ENCODE measurements at places on chromosomes 11 and 22.

DNA sequence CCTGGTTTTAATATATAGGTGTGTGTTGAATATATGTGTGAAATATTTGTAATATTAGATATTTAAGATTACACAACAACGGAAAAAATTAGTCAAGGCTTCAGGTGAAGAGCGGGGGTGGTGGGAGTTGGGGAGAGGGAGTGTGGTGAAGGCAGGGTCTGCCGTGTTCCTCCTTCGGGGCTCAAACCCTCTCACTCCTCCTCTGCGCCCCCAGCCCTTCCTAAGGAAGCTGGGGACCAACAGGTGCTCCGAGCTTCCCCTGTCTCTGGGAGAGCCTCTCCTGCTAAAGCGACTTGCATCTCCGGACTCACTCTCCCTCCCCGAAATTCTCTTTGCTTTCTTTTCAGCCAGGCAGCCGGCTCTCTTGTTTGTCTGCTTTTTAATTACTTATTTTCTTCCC, 960 bp upstream of the CADM1 start:
- DNase-seq, result no peak

DNA sequence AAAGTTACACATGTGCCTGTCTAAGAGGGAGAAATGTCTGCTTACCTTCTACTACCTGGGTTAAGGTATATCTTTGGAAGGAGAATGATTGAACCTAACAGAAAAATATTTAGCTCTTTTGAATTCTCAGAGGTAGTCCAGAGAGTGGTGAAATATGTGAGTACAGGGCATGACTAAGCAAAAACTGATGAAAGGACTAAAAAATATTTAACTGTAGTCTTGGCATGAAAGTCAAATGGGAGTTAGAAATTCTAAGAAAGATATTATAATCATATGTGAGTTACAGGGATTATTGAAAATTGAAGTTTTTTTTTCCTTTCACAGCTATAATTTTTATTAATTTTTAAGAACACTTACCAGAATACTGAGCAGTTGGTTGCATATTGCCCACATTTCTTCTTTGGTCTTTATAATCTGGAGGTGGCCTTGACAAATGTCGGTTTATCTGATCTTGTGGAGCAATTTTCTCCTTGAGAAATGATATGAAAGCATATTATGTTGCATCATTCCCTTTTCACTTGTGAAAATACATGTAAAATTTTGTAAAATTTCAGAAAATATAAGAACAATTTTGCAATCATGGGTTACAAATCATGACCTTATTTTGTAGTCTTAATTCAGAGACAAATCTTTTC, 61.4 kb upstream of the MTMR2 start:
- no peak for DNase-seq

DNA sequence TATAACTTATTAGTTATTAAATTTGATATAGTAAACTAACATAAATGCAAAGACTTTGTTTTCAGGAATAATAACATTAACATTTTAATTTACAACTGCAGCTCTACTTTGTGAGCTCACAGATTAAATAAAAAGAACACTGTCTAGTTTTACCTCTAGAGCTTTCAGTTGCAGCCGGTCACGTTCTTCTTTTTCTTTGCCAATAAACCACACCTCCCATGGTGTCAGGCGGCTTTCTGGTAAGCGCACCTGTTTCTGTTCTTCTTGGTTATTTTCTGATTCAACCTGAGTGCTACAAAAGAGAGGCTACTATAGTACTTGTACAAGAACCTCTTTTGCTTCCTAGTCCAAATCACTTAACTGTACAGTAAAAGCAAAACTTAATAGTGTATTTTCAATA, 5.8 kb downstream of the CCDC34 start:
- DNase-seq, result no peak

- DNase-seq, result no peak
Observed at GRCh38 chr22:34760276-34761008, 305.5 kb upstream of the ISX start.

DNA sequence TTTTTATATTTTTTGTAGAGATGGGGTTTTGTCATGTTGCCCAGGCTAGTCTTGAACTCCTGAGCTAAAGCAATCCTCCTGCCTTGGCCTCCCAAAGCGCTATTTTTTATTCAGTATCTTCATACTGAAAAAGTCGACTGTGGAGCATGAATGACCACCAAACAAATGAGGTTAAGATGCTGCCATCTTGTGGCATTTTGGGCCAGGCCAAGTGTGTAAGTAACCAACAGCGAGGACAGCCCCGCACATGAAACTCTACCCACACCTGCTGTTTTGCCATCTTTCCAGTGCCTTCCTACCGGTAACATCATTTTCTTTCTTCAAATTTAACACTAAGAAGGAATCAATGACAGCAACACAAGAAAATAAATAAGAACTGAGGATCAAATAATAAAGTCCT, 32.2 kb upstream of the AQP11 start:
- DNase-seq, result no peak

- DNase-seq, result no peak
Observed at GRCh38 chr11:2882396-2883110, 3.0 kb downstream of the CDKN1C start.

GRCh38 chr11:46450846-46451477, 59.4 kb upstream of the CHRM4 start:
- no peak for DNase-seq

DNA sequence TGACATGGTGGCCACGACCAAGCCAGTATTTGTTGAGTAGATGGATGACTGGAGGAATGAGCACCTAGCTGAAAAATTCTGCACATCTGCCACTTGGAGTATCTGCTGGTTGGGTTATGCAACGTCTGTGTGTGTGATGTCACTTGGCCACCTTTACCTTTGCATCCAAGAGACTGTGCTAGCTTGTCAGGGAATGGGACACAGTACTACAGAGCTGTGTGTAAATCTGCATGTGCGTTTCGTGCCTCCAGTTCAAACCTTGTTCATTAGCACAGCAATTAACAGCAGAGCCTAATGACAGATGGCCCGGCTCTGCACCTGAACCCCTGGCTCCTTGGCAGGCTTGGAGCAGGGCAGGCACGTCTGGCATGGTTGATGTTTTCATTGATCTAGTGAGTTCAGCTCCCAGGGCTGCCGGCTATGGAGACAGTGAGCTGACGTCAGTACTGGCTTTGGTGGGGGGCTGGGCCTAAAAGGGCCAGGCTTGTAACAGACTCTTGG, 188.4 kb upstream of the NAV2 start:
- DNase-seq, result no peak

- DNase-seq, result no peak
Observed at GRCh38 chr11:131880976-131881375, 510.6 kb downstream of the NTM start.

DNA sequence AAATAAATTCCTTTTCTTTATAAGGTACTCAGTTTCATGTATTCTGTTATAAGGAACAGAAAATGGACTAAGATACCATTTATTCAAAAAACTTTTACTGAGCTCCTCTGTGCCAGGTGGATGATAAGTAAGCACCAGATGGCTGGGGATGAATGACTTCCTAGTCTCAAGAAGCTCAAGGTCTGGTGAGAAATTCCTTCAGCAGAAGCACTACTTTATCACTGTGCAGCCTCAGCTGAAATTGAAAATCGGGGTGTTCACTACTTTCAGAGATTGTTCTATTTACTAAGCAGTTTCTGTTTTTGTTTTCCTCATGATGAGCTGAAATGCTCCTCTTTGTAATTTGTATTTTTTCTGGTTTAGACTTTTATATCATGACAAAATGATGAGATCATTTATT, 7.8 kb downstream of the LDHAL6A start:
- no peak for DNase-seq

- DNase-seq, result peak; percentile 18
Observed at GRCh38 chr11:2929950-2930703, 907 bp upstream of the PHLDA2 start.

DNA sequence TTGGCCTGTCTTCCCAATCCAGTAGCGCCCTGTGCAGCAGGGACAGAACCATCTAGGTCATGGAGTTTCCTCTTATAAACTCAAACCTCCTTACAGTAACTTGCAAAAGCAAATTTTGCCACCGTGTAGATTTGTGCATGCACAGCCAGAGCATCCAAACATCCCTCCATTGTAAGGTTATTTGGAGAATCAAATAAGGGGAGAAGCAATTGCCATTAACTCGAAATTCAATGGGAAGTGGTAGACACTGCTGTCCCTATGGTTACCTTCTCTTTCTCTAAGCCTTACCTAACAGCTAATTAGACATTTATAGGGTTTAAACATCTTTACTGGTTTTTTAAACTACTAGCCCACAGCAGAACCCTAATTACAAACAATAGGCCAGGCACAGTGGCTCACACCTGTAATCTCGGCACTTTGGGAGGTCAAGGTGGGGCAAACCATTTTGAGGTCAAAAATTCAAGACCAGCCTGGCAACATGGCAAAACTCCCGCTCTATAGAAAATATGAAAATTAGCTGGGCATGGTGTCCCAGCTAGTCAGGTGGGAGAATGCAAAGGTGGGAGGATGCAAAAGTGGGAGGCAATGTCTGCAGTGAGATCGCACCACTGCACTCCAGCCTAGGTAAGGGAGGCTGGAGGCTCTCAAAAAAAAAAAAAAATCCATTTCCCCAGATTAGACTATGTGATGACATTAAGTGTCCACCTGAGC, 6.6 kb downstream of the HSPA8 start:
- DNase-seq, result no peak

- no peak for DNase-seq
Observed at GRCh38 chr11:72871119-72871518, 56.9 kb downstream of the ATG16L2 start.

GRCh38 chr11:73386016-73386415, 9.8 kb downstream of the RELT start:
- no peak for DNase-seq

- DNase-seq, result no peak
Observed at GRCh38 chr11:64063777-64064176, 28.0 kb downstream of the FLRT1 start.

GRCh38 chr22:37607010-37607934, 1.4 kb upstream of the GGA1 start:
- DNase-seq, result no peak

- DNase-seq, result no peak
Observed at GRCh38 chr11:117691218-117691514, 105.8 kb downstream of the DSCAML1 start.

- DNase-seq, result no peak
Observed at GRCh38 chr11:47220401-47220821, 5.6 kb downstream of the DDB2 start.

GRCh38 chr11:88122956-88123355, 52.3 kb downstream of the RAB38 start:
- DNase-seq, result no peak

GRCh38 chr11:120281143-120281795, 41.3 kb downstream of the POU2F3 start:
- DNase-seq, result no peak

All from AG04450 (cell line).